ENCODE measurements at places on chromosomes 7 and 10.

- DNase-seq = no peak
Measured at GRCh38 chr7:79096361-79096805, 357.1 kb downstream of the MAGI2 start.

GRCh38 chr7:131546583-131547141 is 9.8 kb downstream of the PODXL start:
- no peak for DNase-seq

- DNase-seq = no peak
Measured at GRCh38 chr7:46133751-46134150, 212.7 kb upstream of the IGFBP3 start.

GRCh38 chr7:91512958-91513357 is 248.7 kb downstream of the FZD1 start:
- no peak for DNase-seq

GRCh38 chr10:32315424-32315823 is 31.5 kb downstream of the EPC1 start:
- DNase-seq = no peak

- DNase-seq = no peak
Measured at GRCh38 chr7:126005064-126005463, 1075.4 kb upstream of the POT1 start.

Data from transverse colon (tissue), 4 donors.